ENCODE measurements at places on chromosomes 5 and 9.

DNA sequence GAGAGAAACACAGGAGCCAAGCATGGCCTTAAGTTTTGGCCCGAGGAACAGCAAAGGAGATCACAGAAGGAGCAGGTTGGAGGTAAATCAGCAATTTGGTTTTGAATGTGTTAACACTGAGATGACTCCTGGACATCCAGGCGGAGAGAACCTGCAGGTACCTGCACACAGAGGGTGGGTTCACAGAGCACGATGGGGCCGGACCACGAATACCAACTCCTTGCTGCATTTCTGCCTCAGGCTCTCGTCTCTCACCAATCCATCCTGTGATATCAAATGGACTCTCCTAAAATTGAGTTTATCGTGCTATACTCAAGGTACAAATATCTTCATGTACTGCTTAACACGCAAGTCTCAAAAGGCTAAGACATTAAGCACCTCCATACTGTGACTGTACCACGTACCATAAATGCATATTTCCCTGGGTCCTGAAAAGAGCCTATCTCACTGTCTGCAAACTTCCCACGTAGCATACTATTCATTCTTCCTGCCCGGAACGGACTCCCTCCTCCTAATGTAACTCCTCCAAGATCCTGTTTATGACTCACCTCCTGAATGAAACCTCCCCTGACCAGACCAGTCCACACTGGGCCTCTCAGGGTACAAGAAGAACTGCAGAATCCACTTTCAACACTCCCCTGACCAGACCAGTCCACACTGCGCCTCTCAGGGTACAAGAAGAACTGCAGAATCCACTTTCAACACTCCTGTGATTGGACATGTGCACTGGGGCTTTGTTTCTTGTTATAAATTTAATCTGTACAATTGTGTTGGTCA lies 380.8 kb upstream of the RFX3 start:
- no peak for DNase-seq

DNA sequence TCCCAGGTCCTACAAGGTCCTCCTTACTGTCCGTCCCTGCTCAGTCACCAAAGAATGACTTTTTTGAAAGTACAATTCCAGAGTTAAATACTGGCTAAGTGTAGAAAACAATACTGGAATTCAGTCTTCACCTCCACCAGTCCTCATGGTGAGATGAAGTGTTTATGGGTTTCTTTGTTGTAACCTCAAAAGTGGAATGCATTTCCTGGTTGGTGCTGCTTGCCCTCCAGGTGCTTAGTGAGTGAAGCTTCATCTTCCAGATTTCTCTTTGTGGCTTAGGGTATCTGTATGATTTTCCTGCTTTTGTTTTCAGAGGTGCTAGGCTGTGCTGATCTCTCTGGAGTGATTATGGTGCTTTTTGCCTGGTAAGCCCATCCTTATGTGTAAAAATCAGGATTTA lies 49.4 kb upstream of the DHFR start:
- no peak for DNase-seq

DNA sequence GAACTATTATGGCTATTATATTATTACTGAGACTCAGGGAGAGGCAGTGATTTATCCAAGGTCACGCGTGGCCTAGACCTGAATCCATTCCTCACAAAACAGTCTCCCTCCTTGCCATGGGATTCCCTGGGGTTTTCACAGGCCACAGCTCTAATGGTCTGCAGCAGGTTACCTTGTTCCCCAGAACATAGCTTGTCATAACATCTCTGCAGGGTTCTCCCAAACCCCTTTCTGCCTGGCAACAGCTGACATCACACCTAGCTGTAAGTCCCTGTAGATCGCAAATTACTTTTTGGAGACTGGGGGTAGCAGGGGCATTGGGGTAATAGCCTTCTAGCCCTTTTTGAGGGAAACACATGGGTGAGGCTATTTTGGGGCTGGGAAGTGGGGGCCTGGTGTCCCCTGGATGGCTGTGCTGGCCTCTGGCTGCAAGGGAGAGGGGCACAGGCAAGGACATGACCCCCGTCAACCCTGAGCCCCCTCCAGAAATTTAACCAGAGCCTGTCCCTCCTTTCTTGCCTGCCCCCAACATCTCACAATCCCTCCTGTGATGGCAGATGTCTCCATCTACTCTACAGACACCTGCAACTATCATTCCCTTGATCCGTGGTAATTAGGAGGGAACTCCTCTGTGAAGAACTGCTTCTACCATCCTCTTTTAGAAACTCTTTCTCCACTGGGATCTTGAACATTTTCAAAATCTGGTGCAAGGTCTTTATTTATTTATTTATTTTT lies 1.3 kb downstream of the CD74 start:
- no peak for DNase-seq

DNA sequence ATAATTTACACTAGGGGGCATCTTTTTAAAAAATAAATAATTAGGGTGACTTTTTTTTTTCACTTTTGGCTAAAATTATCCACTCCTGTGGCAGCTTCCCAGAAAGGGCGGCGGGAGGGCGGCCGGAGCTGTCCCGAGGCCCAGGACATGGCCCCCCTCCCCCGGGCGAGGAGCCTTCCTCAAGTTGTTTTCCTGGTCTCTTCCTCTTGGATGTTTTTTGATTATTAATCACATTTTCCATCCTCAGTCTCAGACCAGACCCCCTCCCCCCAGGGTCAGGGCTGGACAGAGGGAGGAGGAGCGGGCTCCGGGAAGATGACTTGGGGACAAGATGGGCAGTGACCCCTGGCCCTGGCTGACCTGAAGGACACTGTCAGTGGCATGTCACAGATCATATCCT lies 4.7 kb upstream of the CNTFR start:
- no peak for DNase-seq

DNA sequence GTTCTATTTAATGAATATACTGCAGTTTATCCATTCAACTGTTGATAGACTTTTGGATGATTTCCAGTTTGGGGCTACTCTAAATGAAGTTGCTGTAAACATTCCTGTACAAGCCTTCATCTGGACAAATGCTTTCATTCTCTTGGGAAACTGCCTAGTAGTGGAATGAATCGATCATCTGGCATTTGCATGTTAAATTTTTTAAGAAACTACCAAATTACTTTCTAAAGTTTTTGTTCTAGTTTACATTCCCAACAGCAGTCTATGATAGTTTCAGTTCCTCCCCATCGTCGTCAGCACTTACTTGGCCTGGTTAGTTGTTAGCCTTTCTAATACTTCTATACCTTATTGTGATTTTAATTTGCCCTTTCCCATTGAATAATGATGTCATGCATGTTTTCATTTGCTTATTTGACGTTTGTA lies 306.3 kb downstream of the FER start:
- DNase-seq, result no peak

GRCh38 chr5:132457371-132458225 lies 33.0 kb downstream of the IRF1 start:
- no peak for DNase-seq

Measured in GM12892 (cell line).